Mammary epithelial cell (primary cell): ENCODE measurements at places on chromosomes 7 and 10.

DNA sequence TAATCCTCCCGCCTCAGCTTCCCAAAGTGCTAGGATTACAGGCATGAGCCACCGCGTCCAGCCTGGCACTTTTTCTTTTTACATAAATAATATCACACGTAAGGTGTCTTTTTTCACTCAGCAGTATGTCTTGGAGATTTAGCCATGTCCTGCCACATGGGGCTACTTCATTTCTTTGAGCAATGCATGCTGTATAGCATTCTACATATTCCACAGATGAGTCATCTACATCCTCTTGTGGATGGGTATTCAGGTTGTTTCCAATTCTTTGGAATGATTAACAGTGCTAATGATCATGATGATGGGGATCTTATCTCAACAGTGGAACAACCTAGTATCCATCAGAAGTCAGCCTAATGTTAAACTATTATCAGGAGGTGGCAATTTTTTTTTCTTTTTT lies 50.8 kb downstream of the ZNF503 start:
- DNase-seq, result peak; percentile 49

- no peak for DNase-seq
Measured at GRCh38 chr10:122875843-122876466, 3.4 kb downstream of the FAM24B start.

DNA sequence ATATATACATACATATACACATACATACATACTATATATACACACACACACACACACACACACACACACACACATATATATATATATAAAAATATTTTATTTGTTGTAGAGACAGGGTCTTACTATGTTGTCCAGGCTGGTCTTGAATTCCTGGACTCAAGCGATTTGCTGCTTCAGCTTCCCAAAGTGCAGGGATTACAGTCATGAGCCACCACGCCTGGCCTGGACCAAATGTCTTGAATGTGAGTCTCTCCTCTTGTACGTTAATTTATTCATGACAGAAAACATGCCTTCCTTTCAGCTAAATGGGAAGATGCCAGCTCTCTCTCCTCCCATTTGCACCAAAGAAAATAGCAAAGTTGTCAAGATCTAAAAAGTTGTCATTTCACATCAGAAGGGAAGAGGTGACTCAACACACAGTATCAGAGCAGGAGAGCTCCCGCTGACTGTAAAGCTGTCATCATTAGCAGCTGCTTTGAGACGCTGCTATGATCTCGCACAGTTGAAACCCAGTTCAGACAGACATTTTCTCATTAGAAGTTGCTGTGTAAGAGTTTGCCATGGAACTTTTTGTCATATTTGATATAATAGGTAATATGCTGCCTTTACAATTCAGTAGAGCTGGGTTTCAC lies 224.3 kb downstream of the SFMBT2 start:
- DNase-seq, result no peak

- DNase-seq, result no peak
Measured at GRCh38 chr7:135232720-135233119, 918 bp upstream of the STRA8 start.

GRCh38 chr10:63382066-63382465 lies 83.7 kb downstream of the JMJD1C start:
- no peak for DNase-seq
